Activated T-cell treated with anti-CD3 and anti-CD28 coated beads, Interleukin-2, amount 50 U/mL, for 48 hours (primary cell): ENCODE measurements at places on chromosomes 13 and 19.

DNA sequence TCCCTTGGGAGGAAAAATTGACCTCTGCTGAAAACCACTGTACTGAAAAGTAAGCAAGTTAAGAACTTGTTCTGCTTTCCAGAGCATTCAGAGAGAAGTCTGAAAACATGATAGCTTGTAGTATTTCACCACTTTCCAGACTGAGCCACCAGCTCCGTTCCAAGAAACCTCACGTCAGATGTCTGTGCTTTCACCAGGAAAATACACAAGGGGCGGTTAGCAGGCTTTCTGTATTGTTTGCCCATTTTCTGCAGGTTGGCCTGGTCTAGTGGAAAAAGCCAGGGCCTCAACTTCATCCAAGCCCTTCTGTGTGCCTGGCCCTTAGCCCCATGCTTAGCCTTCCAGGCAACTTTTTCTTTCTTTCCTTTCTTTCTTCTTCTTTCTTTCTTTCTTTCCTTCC is 36.4 kb downstream of the RXFP2 start:
- no peak for DNase-seq

DNA sequence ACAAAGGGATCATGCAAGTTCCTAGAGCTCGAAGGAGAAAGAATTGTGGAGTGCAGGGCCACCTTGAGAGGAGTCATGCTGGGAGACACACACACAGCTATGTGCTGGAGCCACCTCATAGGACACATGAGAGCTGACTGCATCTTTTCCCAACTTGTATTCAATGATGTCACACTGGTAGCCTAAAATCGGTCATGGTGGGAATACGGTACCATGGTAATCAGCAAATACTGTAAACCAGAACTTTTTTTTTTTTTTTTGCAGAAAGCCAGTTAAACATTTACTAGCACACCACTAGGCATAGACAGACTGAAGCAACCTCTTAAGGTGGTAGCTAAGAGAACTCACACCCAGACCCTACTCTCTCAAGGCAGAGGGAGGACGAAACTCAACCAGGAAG is 47.0 kb upstream of the INTS6 start:
- no peak for DNase-seq

GRCh38 chr19:48656840-48657474 is 11.0 kb upstream of the CA11 start:
- no peak for DNase-seq

GRCh38 chr13:99601535-99601934 is 100.3 kb downstream of the TM9SF2 start:
- DNase-seq = no peak

DNA sequence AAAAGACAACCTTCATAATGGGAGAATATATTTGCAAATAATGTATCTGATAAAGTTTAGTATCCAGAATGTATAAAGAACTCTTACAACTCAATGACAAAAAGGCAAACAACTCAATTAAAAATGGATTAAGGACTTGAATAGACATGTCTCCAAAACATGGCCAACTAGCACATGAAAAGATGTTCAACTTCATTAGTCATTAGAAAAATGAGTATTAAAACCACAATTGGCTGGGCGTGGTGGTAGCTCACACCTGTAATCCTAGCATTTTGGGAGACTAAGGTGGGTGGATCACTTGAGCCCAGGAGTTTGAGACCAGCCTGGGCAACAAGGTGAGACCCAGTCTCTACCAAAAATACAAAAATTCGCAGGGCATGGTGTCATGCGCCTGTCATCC is 18.8 kb upstream of the ZMYM5 start:
- no peak for DNase-seq

GRCh38 chr19:10763411-10763810 is 45.5 kb downstream of the DNM2 start:
- no peak for DNase-seq

GRCh38 chr13:50692396-50692915 is 151.0 kb downstream of the DLEU7 start:
- DNase-seq = no peak

DNA sequence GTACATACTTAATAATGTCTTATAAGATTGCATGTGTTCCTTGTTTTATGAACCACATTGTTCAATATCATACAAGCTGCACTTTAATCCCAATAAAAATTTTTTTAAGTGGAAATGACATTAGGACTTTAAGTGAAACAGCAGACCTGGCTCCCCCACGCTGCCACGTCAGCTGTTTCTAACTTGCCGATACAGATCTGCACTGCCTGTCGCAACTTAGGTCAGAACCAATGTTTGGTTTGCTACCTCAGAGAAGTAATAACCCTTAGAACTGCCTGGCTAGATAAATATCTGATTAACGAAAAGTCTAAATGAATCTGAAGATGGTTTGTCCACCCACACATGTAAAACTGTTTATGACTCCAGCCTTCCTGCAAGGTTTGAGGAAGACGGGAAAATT is 327.5 kb upstream of the DACH1 start:
- DNase-seq = no peak

DNA sequence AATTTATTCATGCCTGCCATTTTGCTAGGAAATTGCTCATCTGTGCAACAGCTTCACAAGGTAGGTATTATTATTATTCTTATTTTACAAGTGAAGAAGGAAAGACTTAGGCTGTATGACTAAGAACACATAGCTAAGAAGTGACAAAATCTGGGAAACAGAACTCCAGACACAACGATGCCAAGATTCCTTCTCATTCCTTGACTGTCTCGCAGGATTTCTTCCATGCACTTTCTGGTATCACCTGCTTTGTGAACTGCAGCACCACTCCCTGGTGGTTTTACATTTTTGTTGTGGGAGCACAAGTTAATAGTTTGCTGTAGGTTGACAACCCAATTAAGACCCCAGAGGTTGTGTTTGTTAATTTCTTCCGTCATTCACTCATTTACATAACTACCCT is 188.5 kb downstream of the LACC1 start:
- DNase-seq = no peak

GRCh38 chr13:58081301-58081820 is 449.8 kb downstream of the PCDH17 start:
- DNase-seq = no peak

DNA sequence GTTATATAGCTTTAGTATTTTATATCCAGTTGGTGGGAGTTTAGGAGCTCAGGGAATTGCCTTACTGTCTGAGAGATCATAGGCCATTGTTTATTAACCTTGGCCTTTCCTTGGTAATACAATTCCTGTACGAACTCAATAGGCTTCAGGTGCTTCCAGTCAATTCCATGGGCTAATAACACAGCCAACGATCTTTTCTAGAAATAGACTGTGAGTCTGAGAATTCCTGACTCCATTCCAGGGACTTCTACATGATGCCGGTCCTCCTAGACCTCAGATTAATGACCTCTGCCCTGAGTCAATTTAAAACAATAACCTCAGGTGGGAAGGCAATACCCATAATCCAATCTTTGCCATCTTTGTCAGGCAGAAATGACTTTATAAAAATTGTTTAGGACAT is 39.6 kb upstream of the KLF12 start:
- no peak for DNase-seq

- DNase-seq = peak; percentile 87
Measured at GRCh38 chr13:99656092-99656745, 154.9 kb downstream of the TM9SF2 start.

DNA sequence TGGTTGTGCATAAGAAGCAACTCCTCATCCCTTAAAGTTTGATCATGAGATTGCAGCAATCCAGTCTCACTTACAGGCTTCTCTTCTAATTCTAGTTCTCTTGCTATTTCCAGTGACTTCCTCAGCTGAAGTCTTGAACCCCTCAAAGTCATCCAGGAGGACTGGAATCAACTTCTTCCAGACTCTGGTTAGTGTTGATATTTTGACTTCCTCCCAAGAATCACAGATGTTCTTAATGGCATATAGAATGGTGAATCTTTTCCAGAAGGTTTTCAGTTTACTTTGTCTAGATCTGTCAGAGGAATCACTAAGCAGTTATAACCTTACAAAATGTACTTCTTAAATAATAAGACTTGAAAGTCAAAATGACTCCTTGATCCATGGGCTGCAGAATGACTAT is 81.3 kb upstream of the UBL3 start:
- no peak for DNase-seq

DNA sequence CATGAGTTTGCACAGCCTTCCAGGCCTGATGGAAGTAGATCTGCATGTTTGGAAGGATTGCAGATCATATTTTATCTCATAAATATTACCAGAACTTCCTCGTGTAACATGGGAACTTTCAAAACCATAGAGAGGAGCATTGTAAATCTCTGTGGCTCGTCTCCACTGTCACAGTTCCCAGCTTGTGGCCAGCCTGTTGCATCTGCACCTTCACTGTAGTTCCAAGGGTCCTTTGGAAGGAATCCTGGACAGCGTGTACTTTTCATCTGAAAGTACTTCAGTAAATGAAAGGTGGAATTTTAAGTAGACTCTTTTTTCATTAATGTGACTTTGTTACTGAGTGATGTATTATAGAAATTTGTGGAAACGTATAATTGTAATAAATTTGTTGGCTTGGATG is 105.4 kb downstream of the ATP11A start:
- DNase-seq = no peak

- DNase-seq = no peak
Measured at GRCh38 chr19:19342086-19343015, 21.7 kb downstream of the MAU2 start.
